ENCODE measurements at places on chromosomes 2 and 18. TPM values are rescaled to one million over a fixed set of nuclear protein-coding genes. Genes with fewer than 3 reads are reported as not detected.

GRCh38 chr2:96868555-96869280, 1.2 kb downstream of the SEMA4C start:
- DNase-seq = peak; percentile 95

GRCh38 chr2:230796280-230796862, 68.4 kb upstream of the ITM2C start:
- DNase-seq = peak; percentile 19

- DNase-seq = no peak
These were observed 112.3 kb downstream of the LNPK start for GRCh38 chr2:175889701-175890302.

DNA sequence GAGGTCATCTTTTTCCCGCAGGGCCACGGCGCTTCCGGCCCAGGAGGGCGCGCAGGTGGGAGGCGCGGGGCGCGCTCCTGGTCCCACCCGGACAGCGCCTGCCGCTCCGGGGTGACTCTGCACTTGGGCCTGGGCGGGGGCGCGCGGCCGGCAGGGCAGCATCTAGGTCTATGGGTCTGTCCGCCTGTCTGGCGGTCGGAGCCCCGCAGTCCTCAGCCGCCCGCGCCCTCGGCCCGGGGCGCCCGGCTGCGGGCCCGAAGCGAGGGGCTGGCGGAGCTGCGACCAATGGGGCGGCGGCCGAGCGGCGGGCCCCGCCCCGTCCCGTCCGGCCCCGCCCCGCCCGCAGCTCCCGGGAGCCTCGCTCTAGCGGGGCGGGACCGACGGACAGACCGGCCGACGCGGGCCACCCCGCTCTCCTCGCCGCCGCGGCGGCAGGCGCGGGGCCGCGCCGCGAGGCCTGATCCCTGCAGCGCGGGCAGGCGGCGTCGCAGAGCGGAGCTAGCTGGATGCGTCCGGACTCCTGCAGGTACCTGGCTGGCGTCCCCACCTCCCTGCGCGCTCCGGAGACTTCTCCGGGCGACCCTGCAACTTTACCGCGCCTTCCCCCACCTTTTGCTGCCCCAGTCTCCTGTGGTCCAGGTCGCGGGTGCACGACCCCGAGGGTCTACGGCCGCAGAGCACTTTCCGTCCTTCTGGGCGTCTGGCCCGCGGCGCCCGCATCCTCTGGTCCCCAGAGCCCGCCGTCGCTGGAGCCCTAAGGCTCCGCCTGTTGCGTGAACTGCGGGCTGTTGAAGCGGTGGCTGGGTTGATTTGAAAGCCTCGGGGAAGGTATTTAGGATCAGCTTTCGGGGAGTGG, at the start of gene KCNS3:
Gene KCNS3 (plus strand): TSS at position 387 of the 856 bp plus-strand sequence. CDS start 52,342 bp downstream, outside the sequence.
- DNase-seq = peak; percentile 60

Gene PLGLB1
- total RNA-seq = not detected

Measured in MG63 (cell line).